ENCODE measurements at places on chromosomes 7 and 10.

DNA sequence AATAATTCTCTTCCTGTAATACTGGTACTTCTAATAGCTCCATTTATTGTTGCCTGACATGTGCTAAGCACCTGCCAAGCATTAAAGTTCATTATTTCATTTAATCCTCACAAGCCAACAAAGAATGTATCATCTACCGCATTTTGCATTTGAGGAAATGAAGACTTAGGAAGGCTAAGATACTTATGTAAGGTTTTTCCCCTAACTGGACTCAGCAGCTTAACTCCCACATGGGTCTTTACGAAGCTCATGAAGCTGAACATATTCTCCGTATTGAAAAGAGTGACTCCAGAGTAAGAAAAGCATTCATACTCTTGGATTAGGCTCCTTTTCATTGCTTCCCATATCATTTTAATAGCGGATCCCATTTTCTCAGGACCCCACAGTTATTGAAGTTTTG, 155.7 kb upstream of the TMEM72 start:
- no peak for DNase-seq

DNA sequence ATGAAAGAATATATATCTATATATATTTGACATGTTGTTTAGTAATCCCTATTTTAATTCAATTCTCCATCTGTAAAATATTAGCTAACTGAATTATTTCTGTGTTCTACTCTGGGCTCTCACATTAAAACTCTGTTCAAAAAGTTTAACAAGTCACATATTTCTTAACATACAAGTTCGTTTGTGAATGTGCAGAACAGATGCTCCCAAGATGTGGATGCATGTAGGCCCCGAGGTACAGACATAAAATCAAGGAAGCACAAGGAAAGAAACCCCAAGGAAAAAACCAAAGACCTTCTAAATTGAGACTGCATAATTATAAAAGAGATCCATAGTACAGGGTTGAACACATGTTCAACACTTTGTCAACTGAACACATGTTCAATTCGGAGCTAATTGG, 175.1 kb downstream of the LRRTM3 start:
- DNase-seq, result no peak

- no peak for DNase-seq
Measured at GRCh38 chr10:126109893-126110292, 213.5 kb downstream of the FANK1 start.

GRCh38 chr7:7617550-7617949, 23.0 kb upstream of the UMAD1 start:
- DNase-seq, result no peak

- no peak for DNase-seq
Measured at GRCh38 chr7:139094596-139094995, 14.9 kb downstream of the ZC3HAV1 start.

GRCh38 chr10:47290338-47290737, 9.7 kb upstream of the GDF10 start:
- no peak for DNase-seq

DNA sequence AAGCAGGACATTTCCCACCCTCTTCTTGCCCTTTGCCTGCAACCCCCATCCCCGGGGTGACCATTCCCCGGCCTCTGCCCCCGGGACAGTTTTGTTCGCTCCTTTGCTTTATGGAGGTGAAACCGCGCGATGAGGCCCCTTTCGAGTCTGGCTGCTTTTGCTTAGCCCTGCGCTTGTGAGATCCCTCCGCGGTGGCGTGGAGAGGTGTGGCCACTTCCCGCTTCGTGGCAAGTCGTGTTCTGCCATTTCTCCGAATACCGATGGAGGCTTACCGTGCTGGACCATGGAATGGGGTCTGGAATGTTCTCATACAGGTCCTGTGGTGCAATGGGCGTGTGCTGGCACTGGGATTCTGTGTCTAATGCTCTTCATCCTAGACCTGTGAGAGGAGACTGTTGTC, 106.7 kb downstream of the LHPP start:
- DNase-seq, result no peak

DNA sequence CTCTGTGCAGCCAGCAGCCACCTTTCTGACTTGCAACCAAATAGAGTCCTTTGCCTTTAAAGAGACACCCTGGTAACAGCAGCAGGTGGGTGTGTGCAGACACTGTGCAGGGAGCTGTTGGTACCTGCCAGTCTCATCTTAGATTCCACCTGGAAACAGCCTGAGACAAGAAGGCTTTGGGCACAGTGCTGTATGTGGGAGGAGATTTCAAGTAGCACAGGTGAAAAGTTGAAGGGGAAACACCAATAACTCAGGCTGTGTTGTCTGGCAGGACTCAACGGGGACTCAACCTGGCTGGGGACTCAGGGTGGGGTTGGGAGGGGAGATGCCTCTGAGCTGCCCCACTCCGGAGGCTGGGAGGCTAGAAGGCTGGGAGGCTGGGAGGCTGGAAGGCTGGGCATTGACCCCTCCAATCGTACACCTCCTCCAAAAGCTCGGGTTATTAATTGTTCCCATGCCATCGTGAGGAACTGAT, 6.7 kb downstream of the CPXM2 start:
- DNase-seq, result no peak

GRCh38 chr10:48765039-48765438, 80.4 kb downstream of the WDFY4 start:
- no peak for DNase-seq

DNA sequence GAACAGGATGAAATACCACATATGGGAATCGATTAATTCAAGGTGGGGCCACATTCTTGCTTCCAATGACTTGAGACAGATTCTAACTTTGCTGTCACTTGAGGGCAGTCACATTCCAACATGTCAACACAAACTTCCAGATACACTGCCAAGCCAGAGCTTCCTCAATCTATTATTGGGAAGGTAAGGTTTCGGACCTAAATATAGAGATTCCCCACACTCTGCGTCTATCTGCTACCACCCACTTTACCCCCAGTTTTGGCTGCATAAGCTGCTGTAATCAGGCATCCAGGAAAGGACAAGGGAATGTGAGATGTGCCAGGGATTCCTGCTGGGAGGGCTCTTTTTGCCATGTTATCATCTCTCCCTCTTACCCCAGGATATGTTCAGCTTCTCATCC, 20.5 kb upstream of the DGKI start:
- no peak for DNase-seq

GRCh38 chr7:34191771-34192479, 286.6 kb downstream of the BMPER start:
- no peak for DNase-seq

- no peak for DNase-seq
Measured at GRCh38 chr10:99125879-99126278, 109.8 kb downstream of the HPSE2 start.

GRCh38 chr7:92723943-92724342, 112.4 kb downstream of the CDK6 start:
- no peak for DNase-seq

GRCh38 chr7:81414411-81414810, 355.4 kb downstream of the HGF start:
- no peak for DNase-seq

DNA sequence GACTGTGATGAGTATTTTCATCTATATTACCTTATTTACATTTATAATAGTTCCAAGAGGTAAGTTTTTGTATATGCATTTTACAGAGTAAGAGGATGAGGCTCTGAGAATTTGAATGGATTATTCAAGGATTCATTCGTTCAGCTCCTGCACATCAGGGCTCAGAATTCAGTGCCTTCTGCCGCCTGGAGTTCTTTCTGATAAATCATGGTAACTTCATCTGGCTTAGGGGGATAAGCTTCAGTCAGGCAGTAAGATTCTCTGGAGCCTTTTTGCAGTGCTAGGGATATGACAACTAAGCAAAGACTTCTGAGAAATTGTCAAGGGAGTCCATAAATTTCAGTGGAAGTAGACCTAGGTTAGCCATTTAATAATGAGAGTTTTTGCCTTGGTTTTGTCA, 668.6 kb downstream of the NRG3 start:
- no peak for DNase-seq

- DNase-seq, result peak; percentile 17
Measured at GRCh38 chr10:111360260-111360925, 283.6 kb downstream of the ADRA2A start.

- no peak for DNase-seq
Measured at GRCh38 chr7:40572810-40573465, 438.1 kb downstream of the SUGCT start.

DNA sequence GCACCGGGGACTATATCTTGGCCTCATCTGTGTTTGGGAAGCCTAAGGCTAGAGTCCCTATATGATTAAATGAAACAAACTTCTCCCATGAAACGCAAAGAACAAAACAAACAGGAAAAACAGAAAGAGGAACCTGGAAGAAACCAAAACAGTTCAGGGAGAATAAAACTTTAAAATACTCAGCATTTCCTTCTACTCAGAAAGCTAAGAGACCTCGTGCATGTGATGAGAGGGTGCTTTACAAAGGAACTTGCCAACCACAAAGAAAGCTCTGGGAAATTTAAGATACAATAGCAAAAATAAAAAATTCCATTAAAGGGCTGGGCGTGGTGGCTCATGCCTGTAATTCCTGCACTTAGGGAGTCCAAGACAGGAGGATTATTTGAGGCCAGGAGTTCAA, 6.9 kb downstream of the PILRA start:
- no peak for DNase-seq

GRCh38 chr10:30798646-30799185, 169.2 kb upstream of the LYZL2 start:
- no peak for DNase-seq

GRCh38 chr7:82438521-82438920, 5.1 kb downstream of the CACNA2D1 start:
- DNase-seq, result no peak

GRCh38 chr7:100220586-100221230, 959 bp downstream of the PVRIG start:
- no peak for DNase-seq

- no peak for DNase-seq
Measured at GRCh38 chr7:55475855-55476803, 96.2 kb downstream of the VOPP1 start.

GRCh38 chr7:42924223-42924838, 7.6 kb downstream of the PSMA2 start:
- no peak for DNase-seq

DNA sequence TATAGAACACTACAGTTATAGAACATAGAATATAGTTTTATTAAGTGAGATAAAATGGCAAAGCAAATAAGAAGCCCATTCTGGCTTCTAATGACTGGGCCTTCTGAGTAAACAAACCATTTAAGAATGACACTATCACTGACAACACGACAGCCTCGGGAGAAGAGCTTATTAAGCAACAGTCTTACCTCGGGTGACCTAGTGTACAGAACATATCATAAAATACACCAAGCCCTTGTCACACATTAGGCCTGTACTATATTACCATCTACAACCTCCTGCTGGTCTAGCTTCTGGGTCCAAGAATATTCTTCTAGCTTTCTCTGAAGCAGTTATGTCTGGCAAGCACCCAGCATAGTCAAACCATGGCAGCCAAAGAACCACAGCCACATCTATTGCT, 32.0 kb downstream of the CCDC186 start:
- DNase-seq, result no peak

GRCh38 chr10:132158823-132159222, 27.9 kb upstream of the DPYSL4 start:
- DNase-seq, result no peak

- no peak for DNase-seq
Measured at GRCh38 chr10:103427866-103428265, 24.3 kb downstream of the CALHM2 start.

- no peak for DNase-seq
Measured at GRCh38 chr10:101807158-101807557, 11.1 kb downstream of the OGA start.

DNA sequence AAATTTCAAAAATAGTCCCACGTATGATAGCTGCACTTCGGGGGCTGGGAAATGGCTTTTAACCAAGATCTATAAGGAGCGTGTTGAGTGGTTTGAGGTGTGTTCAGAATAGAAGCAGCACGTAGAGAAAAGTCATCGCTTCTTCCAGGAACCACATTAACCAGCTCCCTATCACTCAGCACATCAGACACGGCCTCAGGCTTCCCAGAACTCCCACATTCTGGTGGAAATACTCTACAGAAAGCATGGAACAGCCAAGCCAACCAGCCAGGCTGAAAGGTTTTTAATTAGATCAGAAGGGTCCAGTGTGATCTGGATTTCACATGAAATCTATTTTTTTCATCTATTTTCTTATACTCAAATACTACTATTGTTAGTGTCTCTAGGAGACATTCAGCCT, 231.5 kb upstream of the NRP1 start:
- no peak for DNase-seq

DNA sequence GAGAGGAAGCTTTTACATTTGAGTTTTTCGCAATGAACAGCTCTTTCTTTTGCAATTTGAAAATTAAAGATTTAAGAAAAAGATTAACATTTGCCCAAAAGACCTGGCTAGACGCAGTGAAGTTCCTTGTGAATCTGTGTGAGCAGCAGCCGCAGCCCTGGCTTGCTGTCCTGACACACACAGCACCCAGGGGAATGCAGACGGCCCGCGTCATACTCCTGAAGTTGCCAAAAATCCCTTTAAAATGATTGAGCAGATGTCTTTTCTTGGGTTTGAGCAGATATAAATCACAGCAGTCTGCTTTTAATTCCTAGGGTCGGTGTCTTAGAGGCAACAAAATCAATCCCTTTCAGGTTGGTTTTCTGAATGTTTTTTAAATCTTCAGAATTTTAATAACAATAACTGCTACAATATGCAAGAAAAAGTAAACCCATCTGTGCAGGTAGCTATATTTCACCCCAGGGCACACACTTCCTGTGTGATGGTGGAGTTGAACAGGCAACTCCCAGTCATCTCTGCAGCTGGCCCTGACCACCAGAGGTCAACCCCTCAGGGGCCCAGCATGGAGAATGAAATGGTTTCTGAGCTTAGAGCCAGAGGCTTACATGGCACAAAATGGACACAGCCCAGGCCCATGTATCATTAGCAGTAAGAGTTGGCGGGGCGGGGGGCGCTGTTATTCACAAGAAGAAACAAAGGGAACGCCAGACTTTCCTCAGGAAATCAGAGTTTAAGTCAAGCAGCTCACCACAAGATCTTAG, 32.2 kb upstream of the TRIL start:
- DNase-seq, result no peak

DNA sequence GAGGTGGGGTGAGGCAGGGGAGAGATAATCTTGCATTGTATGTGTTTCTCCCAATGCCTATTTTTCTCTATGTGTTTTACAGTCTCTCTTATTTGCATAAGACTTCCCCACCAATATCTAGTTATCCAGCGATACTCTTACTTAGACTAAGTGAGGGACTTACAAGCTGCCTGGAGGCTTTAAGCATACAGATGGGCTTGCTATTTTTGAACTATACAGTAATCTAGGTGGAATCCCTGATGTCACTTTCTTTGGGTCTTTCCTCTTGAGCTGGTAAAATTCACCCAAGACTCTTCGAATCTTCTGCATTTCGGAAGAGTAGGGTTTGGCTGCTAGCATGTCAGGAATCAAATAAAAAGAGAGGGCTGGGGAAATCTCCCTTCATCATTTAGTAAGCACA, 76.6 kb downstream of the NDUFB2 start:
- DNase-seq, result no peak
